ENCODE measurements at places on chromosomes 2 and 18. TPM values are rescaled to one million over a fixed set of nuclear protein-coding genes. Genes with fewer than 3 reads are reported as not detected.

DNA sequence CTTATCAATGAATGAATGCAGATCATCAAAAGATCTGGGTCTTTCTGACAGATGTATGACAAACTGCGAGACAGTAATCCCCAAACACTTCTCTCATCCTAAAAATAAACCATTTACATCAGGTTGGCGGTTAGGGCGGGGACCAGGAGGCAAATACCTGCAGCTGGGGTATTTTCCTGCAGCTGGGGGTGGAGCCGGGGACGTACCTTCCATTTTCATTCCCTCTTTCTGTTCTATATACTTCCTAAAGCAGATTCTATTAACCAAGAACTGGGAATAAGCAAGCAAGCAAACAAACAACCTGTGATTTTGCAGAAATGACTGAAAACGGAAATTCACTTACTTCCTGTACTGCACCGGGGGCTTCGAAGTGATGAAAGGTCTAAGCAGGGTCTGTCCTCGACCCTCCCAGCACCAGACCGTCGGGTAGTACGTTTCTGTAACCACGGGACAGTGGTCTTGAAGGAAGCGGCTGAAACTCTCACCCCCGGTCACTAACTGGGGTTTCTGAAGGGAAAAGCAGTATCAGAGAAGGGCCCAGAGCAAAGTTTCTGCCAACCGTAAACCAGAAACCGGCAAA is 1.2 kb downstream of the ABHD3 start:
- no peak for DNase-seq

The SERPINB4 gene
- not detected for total RNA-seq

DNA sequence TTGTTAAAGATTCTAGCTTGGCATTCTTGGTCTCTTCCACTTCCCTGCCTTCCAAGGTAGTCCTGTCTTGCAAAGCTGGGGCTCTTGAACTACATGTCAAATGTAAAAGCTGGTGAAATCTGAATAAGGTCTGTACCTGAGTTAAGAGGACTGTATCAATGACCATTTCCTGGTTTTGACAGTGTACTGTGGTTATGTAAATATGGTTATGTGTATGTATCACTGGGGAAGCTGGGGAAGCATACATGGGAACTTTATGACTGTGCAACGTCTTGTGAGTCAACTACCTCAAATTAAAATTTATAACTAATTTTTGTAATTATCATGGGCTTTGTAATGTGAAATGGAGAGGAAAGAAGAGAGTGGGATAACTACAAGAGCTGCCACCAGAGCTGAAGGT is 81.7 kb downstream of the COL4A4 start:
- DNase-seq: no peak

The BMP10 gene
- total RNA-seq: 4.5 TPM

The GPBAR1 gene
- total RNA-seq: 0.56 TPM

- no peak for DNase-seq
These were observed 84.6 kb downstream of the PLCL1 start for GRCh38 chr2:197889041-197889440.

DNA sequence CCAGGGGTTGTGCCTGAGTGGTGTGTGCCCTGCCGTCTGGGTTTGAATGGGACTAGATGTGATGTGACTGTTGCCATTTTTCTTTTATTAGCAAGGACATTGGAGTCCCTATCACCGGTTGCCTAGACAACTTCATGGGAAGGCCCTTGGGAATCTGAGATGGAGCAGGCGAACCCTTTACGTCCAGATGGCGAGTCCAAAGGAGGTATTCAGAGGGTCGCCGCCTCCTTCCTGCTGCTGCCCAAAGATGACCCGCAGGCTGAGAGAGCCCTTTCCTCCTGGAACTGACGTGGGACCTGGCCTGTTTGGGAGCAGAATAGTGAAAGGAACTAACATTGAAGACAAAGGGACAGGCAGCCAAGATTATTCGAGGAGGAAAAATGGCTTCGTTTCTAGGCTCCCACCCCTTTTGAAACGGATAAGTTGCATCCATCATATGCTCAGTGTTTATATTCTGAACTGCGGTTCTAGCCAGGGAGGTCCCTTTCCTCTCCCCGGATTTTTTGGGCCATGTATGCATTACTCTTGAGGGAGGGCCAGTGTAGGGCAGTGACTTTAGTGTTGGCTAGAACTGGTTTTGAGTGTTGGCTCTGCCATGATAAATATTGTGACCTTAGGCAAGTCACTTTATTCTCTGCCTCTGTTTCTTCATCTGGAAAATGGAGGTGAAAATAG is 673 bp downstream of the CENPO start:
- DNase-seq: no peak

The PLCD4 gene
- total RNA-seq: 0.51 TPM

DNA sequence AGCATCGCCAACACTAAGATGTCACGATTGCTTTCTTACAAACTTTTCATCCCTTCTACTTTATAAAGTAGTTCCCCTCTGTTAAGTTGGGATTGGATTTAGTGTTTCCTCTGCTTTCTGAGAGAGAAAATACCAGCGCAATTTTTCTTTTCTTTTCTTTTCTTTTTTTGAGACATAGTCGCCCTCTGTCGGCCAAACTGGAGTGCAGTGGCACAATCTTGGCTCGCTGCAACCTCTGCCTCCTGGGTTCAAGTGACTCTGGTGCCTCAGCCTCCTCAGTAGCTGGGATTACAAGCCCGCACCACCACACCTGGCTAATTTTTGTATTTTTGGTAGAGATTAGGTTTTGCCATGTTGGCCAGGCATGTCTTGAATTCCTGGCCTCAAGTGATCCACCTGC is 9.0 kb downstream of the RELCH start:
- no peak for DNase-seq
